ENCODE measurements at places on chromosomes 2 and 18.

DNA sequence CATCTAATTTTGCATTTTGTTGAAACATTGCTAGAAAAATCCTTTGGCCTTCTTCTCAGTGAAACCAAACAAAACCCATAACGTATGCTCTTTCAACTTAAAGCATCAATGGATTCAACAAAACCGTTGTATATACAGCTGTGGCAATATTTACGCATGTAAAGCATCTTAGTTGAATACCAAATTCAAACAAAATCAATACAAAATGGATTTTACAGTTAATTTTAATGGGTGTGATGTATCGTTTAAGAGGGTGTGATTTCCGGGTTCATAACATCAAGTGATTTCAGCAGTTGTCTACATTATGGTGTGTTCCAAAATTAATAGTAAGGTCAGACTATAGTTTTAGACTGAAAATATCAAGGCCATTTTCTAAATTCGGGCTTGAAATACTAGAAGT lies 198.2 kb downstream of the TGIF1 start:
- DNase-seq = no peak

DNA sequence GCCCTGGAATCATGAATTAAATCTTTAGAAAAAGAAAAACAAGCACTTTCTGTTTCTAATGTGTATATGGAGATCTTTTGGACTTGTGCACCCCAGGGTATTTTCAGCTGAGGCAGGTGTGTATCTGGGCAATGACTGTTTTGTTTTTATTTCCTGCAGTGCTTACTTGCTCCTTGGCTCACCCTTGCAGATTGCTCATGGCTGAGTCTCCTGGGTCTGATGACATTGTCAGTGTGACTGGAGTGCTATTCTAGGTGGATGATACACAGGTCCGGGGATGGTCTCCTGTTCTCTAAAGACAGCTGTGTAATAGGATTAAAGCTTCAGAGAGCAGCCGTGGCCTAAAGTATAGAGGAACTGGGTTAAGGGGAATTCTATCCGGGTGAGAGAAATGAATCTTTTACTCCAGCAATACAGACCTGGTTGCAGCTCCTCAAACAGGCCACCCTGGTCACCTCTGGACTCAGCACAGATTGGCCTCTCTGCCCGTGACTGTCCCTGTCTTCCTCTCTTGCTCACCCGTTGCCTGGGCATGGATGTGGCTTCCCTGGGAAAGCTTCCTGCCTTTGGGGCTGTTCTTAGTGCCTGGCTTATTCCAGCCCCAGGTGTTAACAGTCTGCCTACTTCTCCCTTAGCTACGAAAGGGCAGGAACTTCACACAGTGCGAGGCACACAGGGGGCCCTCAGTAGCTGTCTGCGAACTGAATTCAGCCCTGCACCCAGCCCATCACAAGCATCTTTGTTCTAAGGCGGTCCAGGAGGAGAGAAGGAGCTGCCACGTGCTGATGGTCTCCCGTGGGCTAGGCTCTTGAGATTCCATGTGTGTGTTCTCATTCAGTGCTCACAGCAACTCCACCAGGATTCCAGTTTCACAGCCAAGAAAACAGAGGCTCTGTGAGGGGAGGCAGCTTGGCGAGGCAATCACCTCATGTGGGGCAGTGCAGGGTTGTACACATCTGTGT lies 84.3 kb downstream of the ACOXL start:
- no peak for DNase-seq

DNA sequence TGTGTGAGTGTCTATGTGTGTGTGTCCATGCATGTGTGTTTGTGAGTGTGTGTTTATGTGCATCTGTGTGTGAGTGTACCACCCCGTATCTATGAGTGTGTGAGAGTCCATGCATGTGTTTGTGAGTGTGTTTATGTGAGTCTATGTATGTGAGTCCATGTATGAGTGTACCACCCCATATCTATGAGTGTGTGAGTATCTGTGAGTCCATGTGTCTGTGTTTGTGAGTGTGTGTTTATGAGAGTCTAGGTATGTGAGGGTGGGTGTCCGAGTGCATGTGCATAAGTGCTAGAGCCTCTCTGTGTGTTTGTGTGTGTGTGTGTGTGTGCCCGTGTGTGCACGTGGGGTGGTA lies 86.0 kb upstream of the ATG16L1 start:
- no peak for DNase-seq

- DNase-seq = no peak
These were observed 19.0 kb upstream of the XDH start for GRCh38 chr2:31433541-31433940.

DNA sequence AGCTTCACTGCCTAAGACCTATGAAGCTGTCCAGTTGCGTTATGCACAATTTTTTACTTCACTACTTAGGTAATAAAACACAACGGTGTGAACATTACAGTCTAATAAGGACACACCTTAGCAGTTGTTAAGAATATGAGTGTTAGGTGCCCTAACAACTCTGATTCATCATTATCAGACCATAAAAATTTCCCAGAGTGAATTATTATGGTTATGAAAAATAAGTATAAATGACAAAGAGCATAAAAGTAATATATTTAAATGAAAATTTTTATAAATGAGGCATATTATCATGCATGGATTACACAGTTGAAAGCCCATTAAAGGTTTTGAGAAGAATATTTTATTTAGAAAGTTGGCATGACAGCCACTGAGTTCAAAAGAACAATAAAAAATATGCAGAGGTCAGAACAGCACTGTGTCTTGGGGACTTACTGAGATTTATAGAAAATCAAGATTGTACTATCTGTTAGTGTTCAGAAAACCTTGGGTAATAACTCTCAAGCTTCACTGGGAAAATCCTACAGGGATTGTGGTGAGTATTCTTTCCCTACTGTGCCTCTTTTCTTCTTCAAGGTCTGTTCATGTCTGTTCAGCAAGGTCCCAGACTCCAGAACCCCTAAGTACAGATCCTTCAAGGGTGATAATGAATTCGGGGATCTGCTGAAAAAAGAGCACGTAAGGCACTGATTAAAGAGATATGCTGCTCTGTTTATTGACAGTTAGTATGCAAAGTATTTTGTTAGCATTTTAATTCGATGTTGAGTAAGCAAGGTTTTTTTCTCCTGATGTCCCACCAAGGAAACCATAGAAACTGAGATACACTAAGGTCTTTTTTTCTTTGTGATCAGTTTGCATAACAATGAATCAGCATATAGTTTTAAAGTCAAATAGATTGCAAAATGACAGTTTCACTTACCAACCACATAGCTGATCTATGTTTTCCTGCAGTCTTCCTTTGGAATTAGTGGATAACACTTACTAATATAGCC lies 250.0 kb downstream of the DSEL start:
- DNase-seq = no peak
